ENCODE measurements at places on chromosomes 12 and 14.

DNA sequence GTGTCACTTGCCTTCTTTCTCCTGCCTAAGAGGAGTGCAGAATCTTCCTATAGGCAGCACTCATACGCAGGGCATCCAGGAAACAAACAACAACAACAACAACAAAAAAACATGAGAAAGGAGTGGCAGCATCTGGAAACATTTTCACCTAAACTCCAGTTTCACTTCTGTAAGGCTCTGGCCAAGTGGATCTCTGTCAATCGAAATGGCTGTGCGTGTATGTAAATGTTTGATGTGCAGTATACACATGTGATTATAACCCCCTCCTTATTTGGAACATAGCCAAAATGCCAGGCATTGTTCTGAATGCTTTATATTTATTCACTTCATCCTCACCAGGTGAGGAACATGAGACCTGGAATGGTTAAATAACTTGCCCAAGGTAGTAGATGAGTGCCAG lies 76.8 kb downstream of the COX16 start:
- DNase-seq: no peak

DNA sequence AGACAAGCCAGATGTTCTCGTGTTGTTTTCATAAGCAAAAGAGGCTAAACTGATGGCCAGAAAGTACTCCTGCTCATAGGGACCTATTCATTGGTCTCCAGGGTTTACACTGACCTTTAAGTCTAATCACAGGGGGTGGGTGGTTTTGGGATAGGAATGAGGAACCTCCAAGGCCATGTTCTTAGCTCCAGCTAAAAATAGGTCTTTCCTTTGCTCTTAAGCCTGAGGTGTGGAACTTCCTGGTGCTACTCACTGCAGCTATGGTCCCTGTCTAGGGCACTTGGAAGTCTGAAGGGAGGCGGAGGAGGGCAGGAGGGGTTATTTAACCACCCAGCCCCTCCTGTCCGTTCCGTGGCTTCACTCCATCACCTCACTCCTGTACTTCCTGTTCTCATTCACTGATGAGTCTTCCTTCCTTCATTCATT lies 18.6 kb downstream of the GPRC5A start:
- DNase-seq: no peak

DNA sequence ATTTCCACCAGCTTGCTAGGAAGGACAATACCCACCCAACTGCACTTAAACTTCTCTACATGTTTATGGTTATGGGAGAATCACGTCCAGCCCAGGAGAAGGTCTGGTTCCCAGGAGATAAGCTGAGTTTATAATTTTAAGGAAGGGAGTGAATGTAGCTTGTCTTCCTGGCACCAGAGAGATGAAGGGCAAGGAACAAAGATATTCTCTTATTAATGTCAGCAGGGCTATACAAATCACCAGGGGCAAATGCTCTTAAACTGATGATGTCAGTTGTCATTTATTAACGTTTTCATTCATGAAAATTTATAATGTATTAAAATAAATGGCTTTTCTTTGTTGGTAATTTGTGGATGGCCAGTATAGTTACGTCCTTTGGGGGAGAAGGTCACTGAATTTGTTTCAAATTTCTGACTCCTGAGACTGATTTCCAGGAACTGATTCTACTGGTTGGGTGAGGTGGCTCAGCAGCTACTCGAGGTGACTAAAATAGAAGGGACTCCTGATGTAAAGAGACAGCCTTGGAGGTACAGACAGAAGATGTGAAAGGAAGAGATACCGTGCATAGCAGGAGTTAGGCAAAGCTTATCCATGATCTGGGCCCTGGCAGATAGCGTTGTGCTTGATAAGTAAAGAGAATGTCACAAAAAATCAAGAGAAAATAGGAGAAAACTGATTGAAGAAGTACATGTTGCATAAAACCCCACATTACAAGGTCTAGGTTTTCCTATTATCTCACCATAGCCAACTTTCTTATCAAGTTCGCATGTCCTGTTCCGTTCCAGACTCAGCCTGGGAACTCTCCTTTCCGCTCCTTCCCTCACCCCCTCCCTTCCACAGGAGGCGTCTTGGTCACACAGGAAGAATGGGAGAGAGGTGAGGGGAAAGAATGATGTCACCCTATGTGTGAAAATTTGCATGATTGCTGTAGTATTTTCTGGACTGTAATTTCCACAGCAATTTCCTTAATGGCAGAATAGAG lies 367.1 kb upstream of the FAR2 start:
- DNase-seq: no peak

DNA sequence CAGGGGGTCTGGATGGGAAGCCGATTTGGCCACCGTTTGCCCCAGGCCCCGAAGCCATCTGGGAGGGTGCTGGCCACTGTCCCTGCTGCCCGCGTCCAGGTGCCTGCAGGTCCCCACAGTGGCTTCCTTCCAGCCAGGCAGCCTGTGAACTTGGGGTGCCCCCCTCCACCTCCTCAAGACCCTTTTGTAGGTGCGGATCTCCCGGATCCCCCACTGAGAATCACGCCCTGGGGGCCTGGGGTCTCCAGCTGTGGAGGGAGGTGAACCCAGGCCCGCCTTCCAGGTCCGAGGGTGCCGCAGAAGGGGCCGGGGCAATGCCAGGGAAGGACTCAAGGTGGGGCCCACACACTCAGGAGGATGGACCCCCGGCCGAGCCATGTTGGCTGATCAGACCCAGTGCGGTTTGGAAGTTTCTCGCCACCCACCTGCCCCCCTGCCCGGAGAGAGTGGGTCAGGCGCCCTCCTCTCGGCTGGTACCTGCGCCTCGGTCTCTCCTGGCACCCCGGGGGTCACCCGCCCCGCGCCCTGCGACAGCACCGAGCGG lies 1.7 kb downstream of the MMP17 start:
- DNase-seq: no peak

GRCh38 chr12:5612556-5613410 lies 180.9 kb downstream of the NTF3 start:
- DNase-seq: no peak

DNA sequence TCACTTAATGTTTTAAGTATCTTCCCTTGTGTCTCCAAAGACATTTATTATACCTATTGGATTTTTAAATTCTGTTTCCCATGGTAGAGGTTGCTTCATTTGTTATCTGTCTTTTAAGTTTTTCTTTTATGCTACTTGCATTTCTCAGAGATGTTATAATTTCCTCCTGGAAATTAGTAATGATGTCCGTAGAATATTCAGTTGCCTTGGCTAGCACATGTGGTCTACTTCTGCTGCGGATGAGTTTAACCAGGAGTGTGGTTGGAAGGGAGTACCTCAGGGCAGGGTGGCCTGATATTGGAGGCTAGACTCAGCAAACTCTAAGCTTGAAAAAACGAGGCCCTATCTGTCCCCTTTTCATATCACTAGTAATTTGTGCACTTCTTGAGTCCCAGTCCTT lies 8.8 kb upstream of the EVL start:
- no peak for DNase-seq

DNA sequence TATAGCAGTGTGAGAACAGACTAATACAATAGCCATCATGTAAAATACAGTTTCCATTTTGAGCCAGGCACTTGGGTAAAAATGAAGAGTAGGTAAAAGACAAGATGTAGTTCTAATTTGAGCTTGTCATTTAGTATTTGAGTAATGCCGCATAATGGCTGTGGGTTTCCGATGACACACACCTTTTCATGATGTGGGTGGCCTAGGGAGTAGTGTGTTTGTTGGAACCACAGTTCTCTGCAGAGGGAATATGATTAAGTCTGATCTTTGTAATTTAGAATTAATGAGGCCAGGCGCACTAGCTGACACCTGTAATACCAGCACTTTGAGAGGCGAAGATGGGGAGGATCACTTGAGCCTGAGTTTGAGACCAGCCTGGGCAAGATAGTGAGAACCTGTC lies 61.8 kb downstream of the RCOR1 start:
- DNase-seq: no peak

DNA sequence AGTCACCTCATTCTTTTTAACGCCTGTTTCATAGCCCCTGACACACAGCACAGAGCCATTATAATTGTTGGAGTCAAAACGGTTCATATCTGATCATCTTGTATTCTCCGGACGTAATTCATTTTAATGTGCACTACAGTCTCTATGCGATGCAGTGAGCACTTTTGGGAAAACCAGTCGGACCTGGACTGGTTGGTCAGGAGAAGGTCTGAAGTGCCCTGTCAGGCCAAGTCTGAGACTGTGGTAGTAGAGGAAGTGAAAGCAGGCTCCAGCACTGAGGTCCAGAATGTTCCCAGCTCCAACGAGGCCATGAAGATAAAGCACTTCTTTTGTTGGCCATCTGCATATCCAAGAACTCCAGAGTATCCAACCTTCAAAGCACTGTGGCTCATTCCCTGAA lies 117.1 kb upstream of the NCOR2 start:
- DNase-seq: no peak

DNA sequence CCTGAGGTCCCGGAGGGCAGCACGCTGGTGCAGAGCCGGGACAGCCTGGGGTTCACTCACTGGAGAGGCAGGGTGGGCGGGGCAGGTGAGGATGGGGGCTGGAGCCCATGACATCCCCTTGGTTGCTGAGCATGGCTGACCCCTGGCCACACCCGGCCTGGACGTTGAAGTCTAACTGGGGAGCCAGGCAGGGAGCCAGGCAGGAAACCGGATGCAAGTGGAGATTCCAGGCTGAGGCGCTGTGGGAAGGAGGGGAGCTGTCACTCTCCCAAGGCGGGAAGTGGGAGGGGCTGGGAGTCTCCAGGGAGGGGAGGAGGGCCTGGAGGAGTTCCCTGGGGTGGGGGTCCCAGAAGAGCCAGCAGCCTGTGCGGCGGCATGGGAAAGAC lies 7.7 kb upstream of the INF2 start:
- DNase-seq: no peak

GRCh38 chr14:103529383-103530365 lies 678 bp downstream of the TRMT61A start:
- no peak for DNase-seq

GRCh38 chr14:58249611-58250010 lies 5.0 kb downstream of the PSMA3 start:
- DNase-seq: no peak

- no peak for DNase-seq
Observed at GRCh38 chr12:105882404-105882803, 256.4 kb downstream of the NUAK1 start.

- no peak for DNase-seq
Observed at GRCh38 chr12:31371256-31371620, 45.3 kb upstream of the SINHCAF start.

- no peak for DNase-seq
Observed at GRCh38 chr12:132279184-132279889, 50.1 kb downstream of the GALNT9 start.

GRCh38 chr12:57329219-57329618 lies 78.2 kb upstream of the STAC3 start:
- no peak for DNase-seq

DNA sequence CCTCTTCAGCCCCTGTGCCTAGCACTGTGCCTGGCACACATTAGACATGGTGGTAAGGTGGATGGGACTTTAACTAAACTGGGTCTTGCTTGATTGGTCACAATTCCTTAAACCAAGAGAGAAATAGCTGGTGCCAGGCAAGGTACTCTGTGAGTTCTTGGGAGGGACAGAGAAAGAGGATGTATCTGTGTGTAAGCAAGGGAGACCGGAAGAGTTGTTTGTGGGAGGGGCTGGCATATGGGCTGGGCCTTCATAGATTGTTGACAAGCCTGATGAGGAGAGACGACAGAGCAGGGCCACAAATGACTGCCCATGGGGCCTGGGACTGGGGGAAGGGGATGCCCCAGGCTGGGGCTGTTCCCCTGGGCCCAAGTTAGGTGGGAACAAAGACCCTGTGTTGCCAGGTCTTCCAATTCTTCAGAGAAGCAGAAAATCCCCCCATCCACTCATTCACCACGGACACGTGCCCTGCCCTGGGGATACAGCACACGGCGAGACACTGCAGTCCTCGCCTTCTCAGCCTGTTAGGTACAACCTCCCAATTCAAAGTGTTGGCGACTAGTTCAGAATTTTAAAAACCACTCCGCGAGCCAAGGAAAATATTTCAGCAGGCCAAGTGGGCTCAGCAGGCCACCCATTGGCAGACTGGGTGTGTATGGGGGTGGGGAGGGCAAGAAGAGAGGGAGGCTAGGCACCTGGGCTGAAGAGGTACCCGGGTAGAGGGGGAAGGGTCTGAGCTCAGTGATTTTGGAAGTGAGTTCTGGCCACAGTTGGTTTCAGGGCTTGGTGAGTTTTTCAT lies 11.4 kb upstream of the CYP46A1 start:
- DNase-seq: no peak

DNA sequence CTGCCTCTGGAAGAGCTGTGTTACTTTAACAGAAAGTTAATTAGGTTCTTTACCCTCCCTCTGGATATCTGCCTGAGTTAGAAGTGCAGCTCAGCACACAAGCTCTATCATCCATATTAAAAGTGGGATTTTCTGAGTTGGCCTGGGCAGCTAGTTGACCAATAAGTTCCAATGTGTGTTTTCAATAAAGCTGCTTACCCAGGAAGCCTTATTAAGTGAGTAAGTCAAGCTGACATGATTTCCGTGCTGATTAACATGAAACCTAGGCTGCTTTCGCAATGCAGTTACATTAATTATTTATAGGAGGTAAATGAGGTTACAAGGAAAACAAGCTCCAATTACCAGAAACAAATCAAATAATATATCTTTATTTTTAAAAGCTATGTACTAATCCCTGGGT lies 4.8 kb downstream of the NEUROD4 start:
- DNase-seq: no peak

DNA sequence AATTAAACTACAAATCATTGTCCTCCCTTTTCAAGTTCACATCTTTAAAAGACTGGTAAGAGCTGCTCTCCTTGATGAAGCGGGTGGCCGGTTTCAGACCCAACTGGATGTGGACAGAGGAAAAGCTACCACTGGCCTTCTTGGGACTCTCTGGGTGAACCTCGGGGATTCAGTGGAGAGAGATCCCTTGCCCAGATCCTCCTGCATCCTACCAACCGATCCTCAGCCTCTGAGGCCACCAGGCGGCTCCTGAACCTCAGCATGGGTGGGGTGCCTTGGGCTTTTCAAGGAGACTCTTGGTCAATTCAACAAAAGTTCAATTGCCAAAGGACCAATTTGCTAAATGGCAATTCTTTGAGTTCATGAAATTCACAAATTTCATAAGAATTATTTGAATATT lies 84.5 kb downstream of the ZFP36L1 start:
- DNase-seq: no peak

GRCh38 chr14:92058006-92058917 lies 18.4 kb upstream of the TRIP11 start:
- no peak for DNase-seq

DNA sequence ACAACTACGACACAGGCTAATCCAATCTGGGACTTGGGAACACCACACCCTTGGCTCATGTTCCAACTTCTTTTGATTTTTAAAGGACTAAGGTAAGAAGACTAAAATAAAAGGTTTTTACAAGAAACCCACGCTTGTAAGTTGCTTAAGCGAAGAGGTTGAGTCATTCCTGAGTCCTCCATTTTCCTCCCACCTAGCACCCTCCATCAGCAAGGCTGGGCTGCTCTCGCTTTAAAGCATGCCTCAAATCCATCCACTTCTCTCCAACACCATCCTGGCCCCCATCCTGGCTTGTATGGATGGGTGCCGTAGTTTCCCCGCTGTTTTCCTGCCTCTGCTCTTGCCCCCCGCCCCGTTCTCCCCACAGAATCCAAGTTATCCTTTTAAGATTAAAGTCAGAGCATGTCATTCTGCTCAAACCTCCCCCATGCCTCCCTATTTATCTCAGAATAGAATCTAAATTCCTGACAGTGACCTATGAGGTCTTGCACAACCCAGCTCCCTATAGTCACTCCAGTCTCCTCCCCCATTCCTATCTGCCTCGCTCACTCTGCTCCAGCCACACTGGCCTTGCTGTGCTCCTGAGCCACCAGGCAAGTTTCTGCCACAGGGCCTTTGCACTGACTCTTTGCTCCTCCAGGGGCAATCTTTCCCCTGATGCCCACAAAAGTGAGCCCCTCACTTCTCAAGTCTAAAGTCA lies 34.5 kb downstream of the SCARB1 start:
- DNase-seq: no peak
